Naive thymus-derived CD4-positive, alpha-beta T cell (primary cell): ENCODE measurements at places on chromosomes 2 and 18. TPM values are rescaled to one million over a fixed set of nuclear protein-coding genes. Genes with fewer than 3 reads are reported as not detected.

SLC5A7 gene
- not detected for total RNA-seq

SIX3 gene
- total RNA-seq: not detected

RETREG2 gene
- total RNA-seq: 111 TPM

CPLX4 gene
- not detected for total RNA-seq

TMEM178A gene
- total RNA-seq: not detected

CCDC85A gene
- total RNA-seq: not detected

DYSF gene
- total RNA-seq: 0.32 TPM

COLEC11 gene
- not detected for total RNA-seq

LCT gene
- total RNA-seq: not detected

NEU2 gene
- total RNA-seq: not detected

RUFY4 gene
- 1.4 TPM for total RNA-seq

TXNDC9 gene
- 24.4 TPM for total RNA-seq

CYTIP gene
- 405 TPM for total RNA-seq

MYO3B gene
- 0.69 and 0.82 TPM in 2 replicates for total RNA-seq

SPC25 gene
- not detected for total RNA-seq

CNGA3 gene
- total RNA-seq: not detected

ANO7 gene
- 0.27 TPM for total RNA-seq

PDE1A gene
- not detected in 2 replicates for total RNA-seq

SLC23A3 gene
- 5.2 TPM for total RNA-seq

POTEJ gene
- not detected for total RNA-seq

TUBB6 gene
- total RNA-seq: 1.6 TPM

GALNT5 gene
- not detected for total RNA-seq

CTDP1 gene
- total RNA-seq: 63.6 TPM

ABCB11 gene
- total RNA-seq: not detected

KDM3A gene
- 191 TPM for total RNA-seq

RGPD3 gene
- 0.19 TPM in 1 of 2 replicates, not detected in the other for total RNA-seq

SLC20A1 gene
- 156 and 164 TPM in 2 replicates for total RNA-seq

SLC8A1 gene
- 22.8 TPM for total RNA-seq

KCNJ13 gene
- total RNA-seq: not detected

DLGAP1 gene
- not detected for total RNA-seq

DIPK1C gene
- total RNA-seq: not detected
